Aortic smooth muscle cell (primary cell): ENCODE measurements at places on chromosomes 2 and 18. TPM values are rescaled to one million over a fixed set of nuclear protein-coding genes. Genes with fewer than 3 reads are reported as not detected.

ABCG5 gene
- under 0.01 TPM in 1 of 2 replicates, not detected in the other for total RNA-seq

ZBTB14 gene
- 9.6 and 9.8 TPM in 2 replicates for total RNA-seq

ACYP2 gene
- 13.0 and 16.6 TPM in 2 replicates for total RNA-seq

TCF23 gene
- not detected in 2 replicates for total RNA-seq

DAW1 gene
- total RNA-seq, result 1.4 and 4.1 TPM in 2 replicates
